ENCODE measurements at places on chromosomes 7 and 10. TPM values are rescaled to one million over a fixed set of nuclear protein-coding genes. Genes with fewer than 3 reads are reported as not detected.

The CAV1 gene
- 67.2 TPM for total RNA-seq

The DNA2 gene
- total RNA-seq: 3.6 TPM

The HIF1AN gene
- 40.6 TPM for total RNA-seq

The CLDN3 gene
- total RNA-seq: 180 TPM

The OR2A5 gene
- not detected for total RNA-seq

The AGAP9 gene
- 10.3 TPM for total RNA-seq

The GIMAP8 gene
- 24.3 TPM for total RNA-seq

The SLC26A3 gene
- total RNA-seq: 0.25 TPM

The KIAA1549 gene
- 10.1 TPM for total RNA-seq

The TMEM196 gene
- total RNA-seq: 0.06 TPM

DNA sequence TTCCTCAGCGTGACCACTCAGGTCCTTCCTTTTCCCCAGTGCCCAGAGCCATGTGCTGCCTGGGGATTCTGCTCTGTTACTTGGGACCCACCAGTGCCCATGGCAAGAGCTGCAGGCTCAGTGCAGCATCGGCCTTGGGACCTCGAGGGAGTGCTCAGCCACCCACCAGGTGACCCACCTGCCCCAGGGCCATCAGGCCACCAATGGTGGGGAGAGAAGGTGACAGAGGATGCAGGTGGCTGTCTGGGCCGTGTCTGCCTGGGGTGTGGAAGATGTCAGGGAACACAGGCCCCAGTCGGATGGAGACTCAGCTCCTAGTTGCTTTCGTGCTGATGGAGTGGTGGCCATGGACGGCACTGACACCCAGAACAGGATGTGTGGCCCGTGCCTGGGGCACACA is 104.7 kb upstream of the FAM20C start:
- DNase-seq: no peak

DNA sequence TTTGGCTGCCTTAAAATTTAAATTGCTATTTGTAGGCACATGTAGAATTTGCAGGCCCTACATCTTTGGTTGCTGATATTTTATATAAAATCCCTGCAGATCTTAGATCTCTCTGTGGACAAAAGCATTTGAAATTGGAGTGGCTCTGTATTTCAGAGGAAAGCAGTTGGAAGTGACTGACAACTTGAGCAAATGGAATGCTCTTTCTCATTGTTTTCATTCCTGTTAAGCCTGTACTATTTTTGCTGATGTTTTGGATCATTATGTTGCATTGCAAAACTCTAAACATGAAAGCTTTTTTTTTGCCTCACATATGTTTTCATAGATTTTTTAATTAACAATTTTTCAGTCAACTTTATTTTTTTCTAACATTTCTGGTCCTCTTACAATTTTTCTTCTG is 251.2 kb upstream of the MDFIC start:
- DNase-seq: no peak

DNA sequence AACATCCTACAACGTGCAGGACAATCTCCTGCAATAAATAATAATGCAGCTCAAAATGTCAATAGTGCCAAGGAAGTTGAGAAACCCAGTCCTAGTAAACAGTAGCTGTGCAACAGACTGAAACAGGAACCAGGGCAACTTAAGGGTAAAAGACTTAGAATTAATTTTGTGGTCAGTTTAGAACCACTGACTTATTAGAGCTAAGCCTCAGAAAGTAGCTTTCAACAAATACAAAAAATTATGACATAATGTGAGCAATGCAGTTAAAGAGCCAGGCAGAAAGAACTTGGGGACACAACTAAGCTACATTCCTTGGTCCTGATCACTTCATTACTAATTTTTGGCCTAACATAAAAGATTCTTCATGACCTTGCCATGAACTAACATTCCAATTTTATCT is 195.4 kb downstream of the MACC1 start:
- DNase-seq: no peak

GRCh38 chr10:34280599-34281374 is 534.3 kb downstream of the PARD3 start:
- DNase-seq: no peak

DNA sequence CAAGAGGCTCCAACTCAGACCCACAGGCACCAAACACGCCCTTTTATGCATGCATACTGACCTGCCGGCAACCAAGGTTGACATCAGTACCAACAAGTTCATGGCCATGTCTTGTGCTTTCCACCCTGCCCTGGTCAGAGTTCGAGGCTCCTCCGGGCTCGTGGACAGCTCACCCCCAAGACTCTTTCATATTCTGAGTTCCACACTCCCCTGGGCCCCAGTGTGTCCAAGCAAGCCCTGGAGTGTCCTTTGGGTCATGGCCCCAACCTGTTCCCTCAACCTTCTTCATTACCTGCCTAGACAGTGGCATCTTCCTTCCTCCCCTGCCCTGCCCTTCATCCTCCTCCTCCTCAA is 40.5 kb downstream of the HIF1AN start:
- no peak for DNase-seq

DNA sequence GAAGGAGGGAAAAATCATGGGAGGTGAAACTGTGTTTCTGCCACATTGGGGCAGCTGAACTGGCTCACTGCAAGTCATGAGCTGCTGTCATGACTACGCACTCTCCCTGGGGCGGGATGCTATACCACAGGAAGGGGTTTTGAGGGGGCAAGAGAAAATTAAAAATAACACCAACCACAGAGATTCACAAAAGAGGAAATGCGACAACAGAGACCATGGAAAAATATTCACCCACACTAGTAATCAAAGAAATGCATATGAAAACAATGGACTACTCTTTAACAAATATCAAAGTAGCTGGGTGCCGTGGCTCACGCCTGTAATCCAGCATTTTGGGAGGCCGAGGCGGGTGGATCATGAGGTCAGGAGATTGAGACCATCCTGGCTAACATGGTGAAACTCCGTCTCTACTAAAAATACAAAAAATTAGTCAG is 65.2 kb upstream of the TM9SF3 start:
- DNase-seq: no peak

GRCh38 chr10:122515588-122516231 is 44.8 kb upstream of the DMBT1 start:
- DNase-seq: no peak

GRCh38 chr10:132574288-132574687 is 36.7 kb downstream of the INPP5A start:
- DNase-seq: no peak

DNA sequence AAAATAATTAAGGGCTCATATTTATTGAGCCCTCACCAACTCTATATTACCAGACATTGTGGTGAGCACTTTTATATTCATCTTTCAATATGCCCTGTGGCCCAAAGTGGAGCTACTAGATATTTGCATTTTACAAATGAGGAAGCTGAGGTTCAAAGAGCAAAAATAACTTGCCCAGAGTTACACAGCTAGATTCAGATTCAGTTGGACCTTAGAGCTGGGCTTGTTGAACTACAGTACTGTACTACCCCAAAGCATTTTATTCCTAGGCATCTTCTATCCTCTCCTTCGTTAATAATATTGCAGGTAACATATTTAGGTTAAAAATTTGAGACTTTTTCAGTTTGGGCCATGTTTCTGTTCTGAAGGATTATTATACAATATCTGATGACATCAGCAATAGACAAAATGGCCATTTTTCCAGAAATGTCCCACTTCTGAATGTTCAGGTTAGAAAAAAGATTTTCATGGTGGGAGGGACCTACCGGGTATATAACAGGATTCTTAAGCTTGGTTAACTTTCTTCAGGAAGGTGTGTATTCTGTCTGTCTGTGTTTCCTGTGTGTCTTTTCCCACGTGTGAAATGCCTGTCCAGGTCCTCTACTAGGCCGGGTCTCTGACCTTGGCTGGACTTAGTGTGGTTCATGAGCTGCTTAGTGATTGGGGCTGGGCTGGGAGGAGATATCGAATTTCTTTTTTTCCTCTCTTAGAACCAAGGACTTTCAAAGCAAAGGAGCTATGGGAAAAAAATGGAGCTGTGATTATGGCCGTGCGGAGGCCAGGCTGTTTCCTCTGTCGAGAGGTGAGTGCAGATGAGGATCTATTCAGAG is 13.6 kb downstream of the PRXL2A start:
- no peak for DNase-seq

- peak; percentile 14 for DNase-seq
Observed at GRCh38 chr7:81690251-81690650, 79.6 kb downstream of the HGF start.

- no peak for DNase-seq
Observed at GRCh38 chr7:151981223-151981622, 25.0 kb downstream of the GALNTL5 start.

DNA sequence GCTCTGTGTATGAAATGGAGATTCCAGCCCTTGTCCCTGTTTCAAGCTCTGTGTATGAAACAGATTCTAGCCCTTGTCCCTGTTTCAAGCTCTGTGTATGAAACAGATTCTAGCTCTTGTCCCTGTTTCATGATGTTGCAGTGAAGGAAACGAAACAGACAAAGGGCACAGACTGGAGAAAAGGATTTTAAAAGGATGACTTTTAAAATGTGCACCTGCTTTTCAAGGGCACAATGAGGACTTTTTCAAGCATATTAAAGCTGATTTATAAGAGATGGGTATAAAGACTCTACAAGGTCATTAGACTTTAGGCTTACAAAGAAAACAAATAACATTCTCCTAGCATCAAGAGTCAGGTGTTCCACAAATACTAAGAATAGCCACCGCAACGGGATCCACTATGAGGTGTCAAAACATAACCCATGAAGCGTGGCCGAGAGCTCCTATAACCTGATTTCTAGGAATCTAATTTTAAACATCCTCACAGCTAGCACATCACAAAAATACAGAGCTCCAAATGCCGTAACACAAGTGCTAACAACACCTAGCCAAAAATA is 29.0 kb downstream of the DIP2C start:
- peak; percentile 14 for DNase-seq

DNA sequence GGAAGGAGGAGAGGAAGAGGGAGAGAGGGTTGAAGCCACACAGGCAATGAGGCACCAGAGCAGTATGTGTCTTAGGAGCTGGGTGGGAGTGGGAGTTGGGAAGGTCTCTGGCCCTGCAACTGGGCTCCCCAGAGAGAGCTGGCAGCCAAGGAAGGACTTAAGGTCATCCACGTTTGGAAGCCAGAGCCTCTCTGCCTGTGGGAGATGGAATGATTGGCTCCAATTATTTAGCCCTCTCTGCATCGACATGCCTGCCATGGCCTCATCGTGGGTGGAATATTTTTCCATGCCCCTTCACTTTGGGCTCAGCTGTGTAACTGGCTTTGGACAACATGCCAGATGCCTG is 478.5 kb downstream of the RPS24 start:
- DNase-seq: no peak
